ENCODE measurements at places on chromosomes 3 and 15.

- DNase-seq: no peak
Observed at GRCh38 chr3:124459678-124460077, 270.6 kb upstream of the UMPS start.

DNA sequence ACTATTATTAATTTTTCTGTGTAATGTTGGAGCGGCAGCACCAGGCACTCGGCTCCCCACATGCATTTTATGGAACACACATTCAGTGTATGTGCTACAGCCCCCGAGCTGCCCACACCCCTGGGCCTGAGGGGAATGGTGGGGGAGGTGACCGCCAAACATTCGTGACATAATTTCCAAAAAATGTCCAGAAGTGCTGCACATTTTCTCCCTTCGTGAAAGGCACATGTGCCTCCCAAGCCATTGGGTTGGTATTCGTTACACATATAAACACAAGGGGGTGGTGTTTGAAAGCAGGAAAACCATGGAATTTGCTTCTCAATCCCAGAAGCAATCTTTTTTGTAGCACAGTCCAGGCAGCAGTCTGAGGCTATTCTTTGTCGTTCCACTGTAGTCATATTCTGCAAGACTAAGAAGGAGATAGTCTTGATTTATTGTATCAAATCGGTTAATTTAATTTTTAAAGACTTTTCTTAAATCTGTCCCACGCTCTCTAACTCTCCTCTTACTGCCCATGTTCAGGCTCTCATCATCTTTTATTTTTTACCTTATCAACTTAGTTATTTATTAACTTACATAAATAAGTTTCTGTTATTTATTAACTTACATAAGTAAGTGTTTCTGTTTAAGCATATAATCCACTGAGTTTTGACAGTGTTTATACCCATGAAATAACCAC is 39.2 kb upstream of the POLR2M start:
- DNase-seq: peak; percentile 65

DNA sequence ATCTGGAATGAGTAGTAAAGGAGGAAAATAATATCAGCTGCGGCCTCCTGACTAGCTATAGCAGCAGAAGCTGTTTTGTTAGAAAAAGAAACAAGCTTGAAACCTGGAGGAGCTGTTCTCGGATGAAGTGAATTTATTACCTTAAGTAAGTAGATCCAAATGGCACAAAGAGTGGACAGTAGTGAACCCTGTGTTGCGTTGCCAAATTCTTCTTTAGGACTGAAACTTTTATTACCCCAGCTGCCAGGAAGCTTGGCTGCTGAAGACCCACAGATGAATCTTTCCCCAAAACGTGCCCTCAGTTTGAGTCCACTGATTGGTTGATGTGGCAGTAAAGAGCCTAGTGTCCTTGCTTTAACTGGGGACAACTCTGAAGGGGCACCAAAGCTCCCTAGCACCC is 366.8 kb upstream of the GBE1 start:
- no peak for DNase-seq

- no peak for DNase-seq
Observed at GRCh38 chr15:95141486-95141885, 910.1 kb downstream of the MCTP2 start.

DNA sequence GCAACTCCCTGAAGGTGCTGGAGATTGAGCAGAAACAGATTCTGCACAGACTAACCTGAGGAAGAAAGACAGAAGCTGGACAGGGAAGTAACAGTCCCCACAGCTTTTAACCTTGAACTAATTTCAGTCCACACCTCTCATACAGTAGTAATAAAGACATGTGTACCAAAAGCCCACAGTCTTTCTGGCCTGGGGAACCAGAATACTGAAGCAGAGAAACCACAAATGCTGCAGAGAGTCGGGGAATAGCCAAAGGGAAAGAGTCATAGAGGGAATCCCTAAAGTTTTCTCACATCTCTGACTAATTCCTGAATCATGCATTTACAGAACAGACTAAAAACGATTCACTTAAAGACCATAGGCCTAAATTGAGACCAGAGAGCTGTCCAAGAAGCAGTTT is 503.4 kb upstream of the NECTIN3 start:
- DNase-seq: no peak

DNA sequence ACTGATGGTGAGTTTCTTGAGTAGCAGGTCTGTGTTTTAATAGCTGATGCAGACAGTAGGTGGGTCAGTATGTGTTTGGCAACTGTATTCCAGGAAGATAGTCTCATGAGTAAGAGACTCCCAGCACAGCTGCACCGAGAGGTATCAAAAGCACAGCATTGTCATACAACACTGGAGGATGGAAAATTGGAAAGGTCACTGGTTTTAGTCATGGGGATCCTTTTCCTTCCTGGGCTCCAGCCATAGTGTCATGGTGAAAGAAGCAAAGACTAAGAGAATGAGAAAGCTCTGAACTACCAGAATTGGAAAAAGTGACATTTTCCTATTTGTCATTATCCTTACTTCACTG is 61.5 kb downstream of the P3H2 start:
- DNase-seq: no peak

- no peak for DNase-seq
Observed at GRCh38 chr3:97655971-97656370, 108.6 kb upstream of the ARL6 start.

DNA sequence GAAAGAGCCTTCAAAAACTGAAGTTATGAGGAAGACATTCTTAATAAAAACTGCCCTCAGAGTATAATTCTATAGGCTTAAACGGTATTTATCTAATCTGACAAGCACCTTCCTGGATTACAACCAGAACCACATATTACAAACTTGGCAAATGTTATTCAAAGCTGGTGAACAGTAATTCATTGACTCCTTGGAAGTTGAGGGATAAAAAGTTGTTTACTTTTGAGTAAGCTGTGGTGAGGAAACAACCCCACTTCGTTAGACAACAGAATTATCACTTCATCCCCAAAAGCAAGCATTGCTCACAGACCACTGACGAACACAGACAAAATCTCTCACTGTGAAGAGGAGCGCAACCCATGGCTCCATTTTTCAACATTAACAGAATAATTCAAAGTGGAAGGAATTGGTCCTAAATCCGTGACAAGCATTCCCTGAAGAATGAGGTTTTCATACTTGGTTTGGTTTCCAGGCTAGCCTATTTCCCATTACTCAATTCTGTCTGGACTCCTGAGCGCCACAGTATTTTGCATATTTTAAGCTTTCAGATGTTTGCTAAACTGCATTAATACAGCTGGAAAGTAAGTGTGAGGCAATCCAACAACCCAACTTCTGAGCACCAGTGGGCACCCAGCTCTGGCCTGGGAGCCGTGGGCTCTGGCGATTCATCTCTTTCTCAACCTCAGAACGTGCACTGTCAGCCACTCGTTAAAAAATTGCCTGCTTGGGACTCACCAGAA is 32.7 kb downstream of the LRIG1 start:
- no peak for DNase-seq

- no peak for DNase-seq
Observed at GRCh38 chr15:52042051-52042851, 23.2 kb downstream of the MAPK6 start.

- peak; percentile 95 for DNase-seq
Observed at GRCh38 chr3:128075522-128076482, 23.6 kb downstream of the SEC61A1 start.

DNA sequence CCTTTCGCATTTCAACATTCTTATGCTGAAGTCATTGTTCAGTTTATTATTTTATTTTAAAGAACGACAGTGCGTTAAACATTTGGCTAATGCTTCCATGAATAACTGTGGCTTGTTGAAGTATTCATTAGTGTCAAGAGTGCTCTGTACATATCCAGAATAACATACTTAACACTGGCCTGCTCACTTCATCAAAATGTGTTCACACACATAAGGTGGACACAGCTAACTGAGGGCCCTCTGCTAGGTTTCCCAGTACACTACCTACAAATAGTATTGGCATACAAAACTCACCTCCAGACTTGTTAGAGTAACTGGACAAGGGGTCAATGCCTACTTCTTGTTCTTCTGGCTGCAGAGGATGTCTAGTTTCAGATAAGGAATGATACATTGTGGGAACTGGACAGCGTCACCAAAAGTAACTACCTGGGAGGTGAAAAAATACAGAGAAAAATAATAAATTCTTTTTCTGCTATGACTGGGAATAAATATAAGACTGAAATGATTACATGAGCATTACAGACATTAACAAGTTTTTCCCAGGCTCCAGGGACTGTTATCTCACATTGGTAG is 234.2 kb downstream of the TBC1D5 start:
- DNase-seq: no peak

DNA sequence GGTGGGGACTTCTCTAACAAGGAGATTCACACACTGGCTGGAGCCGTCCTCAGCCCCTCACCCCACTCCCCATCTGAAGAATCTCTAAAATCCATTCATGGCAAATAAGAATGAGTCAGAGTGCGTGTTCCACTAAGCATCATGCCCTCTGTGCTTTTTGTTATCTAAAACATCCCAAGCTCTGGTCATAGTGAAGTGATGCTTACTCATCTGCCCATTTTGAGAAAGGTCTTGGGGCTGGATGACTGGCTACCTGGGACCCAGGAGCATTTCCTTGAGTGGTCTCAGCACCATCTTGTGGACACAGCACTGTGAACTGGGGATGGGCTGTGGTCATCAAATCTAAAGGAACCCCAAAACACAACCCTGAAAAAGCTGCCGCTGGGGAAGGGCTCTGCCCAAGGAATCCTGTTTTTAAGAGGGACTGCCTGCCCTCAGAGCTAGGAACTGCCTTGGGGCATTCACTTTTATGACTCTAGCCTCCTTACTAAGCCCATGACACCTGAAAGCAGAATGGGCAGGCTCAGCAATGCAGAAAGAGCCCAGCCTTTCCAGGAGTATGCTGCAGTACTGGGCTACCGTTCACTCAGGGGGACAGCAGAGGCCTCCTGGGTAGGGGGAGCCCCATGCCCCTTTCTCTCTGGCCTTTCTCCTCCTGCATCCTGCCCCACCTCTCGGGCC is 53.5 kb downstream of the ZBTB38 start:
- no peak for DNase-seq

- DNase-seq: no peak
Observed at GRCh38 chr3:127736801-127737539, 64.2 kb downstream of the ABTB1 start.

DNA sequence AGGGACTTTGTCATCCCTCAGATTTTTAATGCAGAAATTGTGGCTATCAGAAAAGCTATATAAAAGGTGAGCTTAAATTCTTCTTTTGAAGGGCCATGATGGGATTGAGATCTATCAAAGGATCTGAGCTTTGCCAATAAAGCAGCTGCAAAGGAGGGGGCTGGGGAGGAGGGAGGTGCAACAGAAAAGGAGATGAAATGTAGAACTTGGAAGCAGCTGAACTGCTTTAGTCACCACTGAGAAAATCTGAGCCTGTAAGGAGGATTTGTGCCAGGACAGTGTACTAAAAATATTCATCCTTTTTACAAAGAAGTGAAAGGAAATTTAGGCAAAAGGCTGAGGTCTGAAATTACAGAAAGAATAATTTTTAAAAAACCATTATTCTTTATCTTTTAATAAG is 10.4 kb downstream of the TSPAN3 start:
- no peak for DNase-seq

DNA sequence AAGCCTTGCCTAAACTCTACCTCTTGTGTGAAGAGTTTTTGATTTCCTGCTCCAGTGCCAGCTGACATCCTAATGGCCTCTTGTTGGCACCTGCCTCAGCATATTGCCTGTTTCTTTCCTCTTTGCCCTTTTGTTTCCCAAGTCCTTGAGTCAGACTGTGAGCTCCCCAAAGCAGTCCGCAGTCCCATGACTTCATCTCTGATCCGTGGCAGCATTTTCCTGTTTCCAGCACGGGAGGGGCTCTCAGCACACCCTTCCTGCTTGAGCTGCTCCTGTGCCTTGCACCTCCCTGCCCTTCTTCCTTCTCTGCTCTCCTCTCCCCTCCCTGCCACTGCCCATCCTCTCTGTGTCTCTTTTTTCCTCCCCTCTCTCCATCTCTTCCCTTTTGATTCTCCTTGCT is 179.6 kb downstream of the EPHB1 start:
- DNase-seq: no peak

DNA sequence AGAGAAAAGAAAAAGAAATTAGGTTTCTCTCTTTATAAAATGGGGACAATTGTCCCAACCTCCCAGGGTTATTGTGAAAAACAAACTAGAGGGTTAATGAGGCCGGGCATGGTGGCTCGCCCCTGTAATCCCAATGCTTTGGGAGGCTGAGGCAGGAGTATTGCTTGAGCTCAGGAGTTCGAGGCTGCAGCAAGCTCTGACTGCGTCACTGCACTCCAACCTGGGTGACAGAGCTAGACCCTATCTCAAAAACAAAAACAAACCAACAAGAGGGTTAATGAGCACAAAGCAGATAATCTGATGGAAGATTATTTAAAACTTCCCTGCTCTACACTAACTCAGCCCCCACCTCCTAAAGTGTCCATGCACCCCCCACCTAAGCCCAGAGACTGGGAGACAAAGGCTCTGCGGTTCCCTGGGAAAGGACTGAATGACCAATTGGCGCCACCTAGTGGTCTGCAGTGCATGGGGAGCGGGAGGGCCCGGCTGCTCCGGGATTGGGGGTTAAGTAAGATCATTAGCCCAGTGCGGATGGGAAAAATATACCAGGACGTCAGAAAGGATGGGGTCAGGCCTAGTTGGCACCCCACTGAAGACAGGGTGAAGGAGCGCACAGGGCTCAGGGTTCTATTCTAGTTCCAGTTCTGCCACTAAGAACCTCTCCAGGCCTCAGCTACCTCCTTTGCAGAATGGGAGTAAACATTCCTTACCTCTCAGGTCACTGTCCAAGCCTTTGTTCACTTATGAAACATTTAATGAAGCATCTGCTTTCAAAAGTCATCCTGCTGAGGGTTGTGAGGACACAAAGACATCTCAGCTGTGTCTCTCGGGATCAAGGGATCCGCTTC is 15.6 kb downstream of the PIF1 start:
- peak; percentile 88 for DNase-seq

DNA sequence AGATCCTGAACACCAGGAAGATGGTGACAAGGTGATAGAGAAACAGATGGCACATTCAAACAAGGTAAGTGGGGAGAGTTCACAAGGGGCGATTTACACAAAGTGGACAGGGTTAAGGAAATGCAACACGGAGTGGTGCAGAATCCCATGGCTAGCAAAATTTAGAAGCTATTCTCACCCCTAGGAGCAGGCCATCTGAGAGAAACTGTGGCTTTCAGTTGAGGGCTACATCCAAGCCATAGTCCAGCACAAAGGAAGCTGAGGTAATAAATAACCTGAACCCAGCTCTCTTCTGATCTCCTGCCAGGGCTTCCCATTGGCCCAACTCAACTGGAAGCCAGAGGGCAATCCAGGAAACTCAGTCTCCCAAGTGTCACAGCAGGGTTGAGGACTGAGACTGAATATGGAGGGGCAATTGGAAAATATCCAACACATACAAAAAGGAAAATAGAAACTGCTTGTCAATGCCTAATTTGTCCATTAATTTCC is 1.2 kb upstream of the ZNF445 start:
- DNase-seq: no peak

Measured in right forelimb (tissue), 1 donor.